Stimulated activated CD8-positive, alpha-beta memory T cell treated with anti-CD3 and anti-CD28 coated beads, Interleukin-2, amount 100 ng/mL, for 1 hour (primary cell): ENCODE measurements at places on chromosomes 7 and 10.

- no peak for DNase-seq
Observed at GRCh38 chr10:110459600-110459999, 38.1 kb upstream of the DUSP5 start.

DNA sequence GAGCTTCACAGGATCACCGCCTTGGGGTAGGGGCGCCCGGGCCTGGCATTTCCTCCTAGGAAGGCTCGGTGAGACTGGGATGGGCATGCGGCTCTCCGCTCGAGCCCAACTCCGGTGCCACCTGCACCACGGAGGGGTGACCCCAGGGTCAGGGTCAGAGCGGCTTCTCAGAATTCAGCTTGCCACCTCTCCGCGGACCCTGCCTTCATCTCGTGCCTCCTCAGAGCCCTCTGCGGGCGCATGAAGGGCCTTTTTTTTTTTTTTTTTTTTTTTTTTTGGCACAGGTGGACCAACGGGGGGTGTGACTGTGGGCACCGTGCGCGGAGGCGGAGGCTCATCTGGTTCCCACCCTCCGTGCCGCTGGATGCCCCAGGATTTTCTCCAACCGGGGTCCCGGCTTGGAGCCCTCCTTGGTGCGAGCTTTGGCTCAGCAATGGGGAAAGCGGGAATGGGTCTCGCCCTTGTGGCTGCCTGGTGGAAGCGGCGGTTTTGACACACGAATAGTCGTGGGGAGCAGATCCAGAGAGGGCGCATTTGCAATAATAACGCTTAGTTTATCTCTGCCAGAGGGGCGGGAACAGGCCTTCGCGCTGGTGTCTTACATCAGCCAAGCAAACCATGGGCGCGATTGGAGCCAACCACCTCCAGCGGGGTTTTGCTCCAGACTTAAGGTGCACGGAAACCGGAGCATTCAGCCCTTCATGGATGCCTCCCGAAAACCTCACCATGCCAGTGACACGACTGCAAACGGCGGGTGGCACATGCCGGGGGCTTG, 5.0 kb upstream of the TNRC18 start:
- DNase-seq, result no peak

DNA sequence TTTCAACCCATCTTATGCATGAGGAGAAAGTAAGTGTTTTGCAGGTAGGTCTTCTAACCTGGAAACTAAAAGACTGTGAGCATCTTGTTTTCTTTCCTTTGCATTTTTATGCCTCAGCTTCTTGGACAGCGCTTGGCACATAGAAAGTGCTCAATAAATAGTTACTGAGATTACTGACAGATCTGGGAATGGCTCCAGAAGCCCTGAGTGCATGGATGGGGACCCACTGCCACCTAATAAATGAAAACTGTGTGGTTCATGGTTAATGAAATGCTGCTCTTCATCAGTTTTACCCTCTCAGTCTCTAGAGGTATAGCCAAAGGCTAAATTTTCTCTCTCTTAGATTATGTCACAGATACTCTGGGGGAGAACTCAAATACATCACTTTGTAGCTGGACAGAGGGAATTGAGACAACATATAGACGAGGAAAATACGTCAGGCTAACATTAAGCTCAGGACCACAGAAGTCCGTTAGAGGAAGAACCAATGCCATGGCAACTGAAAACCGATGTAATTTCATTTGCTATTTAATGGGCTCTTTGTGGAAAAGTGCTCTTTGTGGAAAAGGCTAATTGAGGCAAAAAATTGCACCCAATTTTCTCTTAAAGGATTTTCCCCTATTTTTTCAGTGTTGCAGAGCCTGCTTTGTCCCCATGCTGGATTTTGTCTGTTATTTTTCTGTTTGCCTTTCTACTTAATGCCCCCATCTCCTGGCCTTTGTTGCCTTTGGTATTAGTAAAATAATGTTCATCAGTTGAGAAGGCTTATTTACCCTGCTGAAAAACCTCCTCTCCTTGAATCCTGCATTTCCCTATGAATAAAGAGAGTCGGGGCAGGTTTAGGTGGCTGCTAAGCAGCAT, 17.8 kb downstream of the ASB4 start:
- no peak for DNase-seq

DNA sequence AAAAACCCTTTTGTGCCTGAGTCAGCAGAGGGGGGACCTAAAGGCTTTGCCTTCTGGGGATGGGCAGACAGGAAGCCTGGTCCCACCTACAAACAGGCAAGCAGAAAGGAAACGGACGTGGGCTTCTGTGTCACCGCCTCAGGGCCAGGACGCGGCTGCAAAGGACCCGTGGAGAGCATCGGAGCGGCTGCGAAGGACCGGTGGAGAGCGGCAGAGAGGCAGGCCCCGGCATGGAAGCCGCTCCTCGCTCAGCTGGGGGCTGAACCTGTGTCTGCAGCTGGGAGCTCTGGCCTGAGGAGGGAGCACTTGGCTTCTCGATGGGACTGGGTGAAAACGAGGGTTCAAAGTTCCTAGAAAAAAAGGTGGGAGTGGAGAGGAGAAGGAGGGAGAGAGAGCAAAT, 125.4 kb upstream of the PPP2R2D start:
- no peak for DNase-seq

DNA sequence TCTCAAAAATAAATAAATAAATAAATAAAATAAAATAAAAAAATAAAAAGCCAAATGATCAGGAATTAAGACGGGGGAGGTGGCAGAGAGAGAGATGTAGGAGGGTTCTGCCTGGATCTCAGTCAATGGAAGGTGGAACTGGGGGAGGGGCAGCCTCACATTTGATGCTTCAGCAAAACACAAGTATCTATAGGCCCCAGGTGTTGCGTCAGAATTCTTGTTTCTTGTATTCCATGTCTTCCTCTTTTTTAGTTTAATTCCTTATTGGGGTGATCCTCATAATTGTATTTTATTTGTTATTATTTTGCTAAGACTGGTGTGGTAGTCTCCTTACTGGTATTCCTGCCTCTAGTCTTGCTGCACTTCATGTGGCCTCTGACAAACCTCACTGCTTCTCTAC, 41.4 kb upstream of the SMARCD3 start:
- no peak for DNase-seq

GRCh38 chr7:85412912-85413311, 226.1 kb upstream of the SEMA3D start:
- DNase-seq, result no peak

DNA sequence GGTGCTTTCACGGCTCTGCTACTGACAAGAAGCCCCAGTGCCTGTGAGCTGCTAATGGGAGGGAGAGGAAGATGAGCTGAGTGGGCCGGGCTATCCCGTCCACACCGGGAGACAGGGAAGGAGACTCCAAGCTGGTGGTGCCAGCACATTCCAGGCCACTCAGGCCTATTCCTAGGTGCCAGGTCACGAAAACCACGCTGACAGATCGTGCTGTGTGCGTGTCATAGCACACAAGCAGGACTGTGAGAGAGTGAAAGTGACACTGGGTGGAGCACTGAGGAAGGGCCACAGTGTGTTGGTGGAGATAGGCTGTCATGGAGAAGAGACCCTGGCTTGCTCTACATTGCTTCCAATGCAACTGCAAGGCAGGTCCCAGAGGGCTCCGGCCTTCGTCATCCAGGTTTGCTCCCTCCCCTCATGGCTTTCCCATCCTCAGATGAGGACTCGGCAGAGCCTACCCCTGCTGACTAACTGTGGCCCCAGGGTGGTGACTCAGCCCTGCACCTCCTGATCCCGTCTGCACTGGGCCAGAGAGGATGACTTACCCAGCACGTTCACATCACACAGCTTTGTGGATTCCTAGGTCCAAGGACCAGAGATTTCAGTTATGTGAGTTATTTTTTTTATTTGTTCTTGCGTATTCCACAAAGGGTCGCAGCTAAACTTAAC, 167.3 kb downstream of the EGFR start:
- DNase-seq, result no peak

GRCh38 chr7:1397491-1398327, 61.6 kb downstream of the MICALL2 start:
- no peak for DNase-seq

- DNase-seq, result no peak
Observed at GRCh38 chr10:60096761-60097513, 190.6 kb upstream of the CCDC6 start.

GRCh38 chr10:113539789-113540188, 13.1 kb upstream of the HABP2 start:
- no peak for DNase-seq

- no peak for DNase-seq
Observed at GRCh38 chr7:17771901-17772408, 168.3 kb downstream of the SNX13 start.

DNA sequence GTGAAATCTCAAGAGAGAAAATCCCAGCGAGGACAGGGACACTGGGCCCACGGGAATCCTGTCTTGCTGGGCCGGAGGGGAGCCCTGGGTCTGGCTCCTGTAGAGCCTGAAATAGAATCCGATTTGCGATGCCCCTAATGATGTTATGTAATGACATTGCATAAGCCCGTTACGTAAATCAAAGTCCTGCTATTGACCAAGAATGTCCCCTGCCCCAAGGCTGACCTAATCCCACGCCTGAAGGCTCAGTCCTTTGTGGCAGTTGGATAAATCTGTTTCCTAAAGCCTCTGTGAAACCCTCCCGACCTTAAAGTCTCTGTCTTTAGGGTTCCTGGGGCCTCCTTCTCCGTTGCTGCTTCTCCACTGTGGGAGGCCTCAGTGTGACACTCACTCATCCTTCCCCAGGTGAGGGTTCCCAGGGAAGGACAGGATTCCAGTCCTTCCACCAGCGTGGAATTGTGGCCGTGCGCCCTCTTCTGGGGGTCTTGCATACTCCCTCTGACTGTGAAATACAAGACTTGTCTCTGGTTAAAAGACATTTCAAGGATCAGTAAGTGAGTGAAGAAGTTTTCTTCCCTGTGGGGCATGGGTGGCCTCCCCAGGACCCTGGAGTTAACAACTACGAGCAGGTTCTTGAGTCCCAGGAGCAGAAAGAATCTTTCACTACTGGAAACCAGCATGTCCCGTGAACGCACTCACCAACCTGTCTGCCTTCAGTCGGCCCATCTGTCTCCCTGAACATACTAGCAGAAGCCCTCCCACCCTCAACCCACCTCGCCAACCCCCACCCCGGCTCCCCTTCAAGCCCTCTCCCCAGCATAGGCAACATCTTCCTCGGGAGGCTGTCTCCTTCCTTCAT, 19.8 kb downstream of the ZNF467 start:
- no peak for DNase-seq

DNA sequence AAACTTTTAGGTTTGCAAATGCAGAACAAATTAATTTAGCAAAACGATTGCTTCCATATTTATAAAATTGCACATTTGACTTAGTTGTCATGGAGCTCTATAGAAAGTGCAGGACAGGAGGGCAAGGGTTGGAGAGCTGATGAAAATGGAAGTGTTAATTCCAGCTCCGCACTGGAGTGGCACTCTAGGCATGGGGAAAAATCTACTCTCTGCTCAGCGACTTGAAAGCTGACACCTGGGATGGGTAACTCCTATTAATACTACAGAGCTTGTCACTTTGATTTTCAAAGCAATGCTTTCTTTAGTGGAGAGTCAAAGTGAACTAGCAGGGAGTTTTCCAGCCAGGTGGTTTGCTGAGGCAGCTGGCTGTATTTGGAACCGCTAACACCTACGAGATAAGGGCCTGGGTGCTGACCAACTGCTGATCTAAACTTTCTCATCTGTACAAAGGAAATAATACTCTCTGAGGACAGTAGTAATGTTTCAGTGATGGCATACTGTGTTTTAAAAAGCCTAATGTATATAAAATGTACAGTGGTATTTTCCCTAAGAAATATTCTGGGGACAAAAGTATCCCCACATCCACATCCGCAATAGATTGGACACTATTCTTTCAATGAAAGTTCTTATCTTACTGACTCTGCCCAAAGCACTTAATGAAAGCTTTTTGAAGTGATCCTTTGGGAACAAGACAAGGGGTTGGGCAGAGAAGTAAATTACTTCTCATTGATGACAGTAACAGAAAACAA, 444.3 kb downstream of the GPAM start:
- no peak for DNase-seq

DNA sequence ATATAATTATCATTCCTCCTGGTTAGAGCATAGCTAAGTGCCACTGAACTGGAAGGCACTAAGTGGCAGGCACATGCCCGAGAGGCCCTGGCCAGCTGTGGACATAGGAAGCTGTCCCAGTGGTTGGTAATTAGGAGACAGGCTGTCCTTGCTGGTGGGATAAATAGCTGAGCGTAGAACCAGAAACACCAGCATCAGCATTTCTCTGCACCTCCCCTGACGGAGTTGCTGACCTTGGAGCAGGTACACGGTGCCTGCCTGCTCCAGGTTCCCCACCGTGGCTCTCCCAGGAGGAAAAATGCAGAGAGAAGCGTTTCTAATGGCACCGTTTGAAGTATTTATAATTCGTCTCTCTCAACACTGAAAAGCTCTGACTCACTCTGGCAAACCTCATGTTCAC, 5.6 kb upstream of the ABLIM1 start:
- DNase-seq, result no peak

DNA sequence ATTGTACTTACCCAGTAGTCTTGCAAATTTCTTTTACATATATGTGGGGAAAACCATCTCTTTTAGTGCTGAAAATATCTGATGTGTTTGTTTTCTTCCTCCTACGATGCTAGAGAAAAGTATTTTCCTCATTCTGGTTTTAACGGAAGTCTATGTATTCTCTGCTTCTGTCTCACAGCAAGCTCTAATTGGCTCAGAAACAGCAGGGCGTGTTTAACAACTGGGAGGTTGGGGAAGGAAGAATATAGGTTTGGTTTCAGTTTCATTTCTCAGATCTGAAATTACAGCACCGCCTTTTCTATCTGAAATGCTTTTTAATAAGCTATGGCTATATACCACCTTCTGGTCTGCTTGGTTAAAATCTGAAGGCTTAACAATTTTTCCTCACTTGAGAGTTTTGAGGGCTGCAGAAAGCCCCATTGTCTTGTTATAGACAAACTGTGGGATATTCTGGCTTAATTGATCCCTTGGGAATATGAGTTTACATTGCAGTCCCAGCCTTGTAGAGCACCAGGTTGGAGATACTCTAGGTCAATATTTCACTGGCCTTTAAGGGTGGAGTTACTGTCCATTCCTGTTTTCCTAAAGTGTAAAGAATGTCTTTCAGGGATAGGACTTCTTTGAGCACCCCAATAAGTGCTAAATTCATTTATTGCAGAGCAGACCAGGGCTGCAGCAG, at the start of gene SAMD9:
Gene SAMD9, minus strand, starts transcription at position 128 of the 679 bp plus-strand sequence. CDS start 11,882 bp downstream, outside the sequence.
- DNase-seq, result peak; percentile 19

GRCh38 chr7:74299401-74299800, 10.2 kb downstream of the CLIP2 start:
- no peak for DNase-seq

- DNase-seq, result no peak
Observed at GRCh38 chr7:44380831-44381493, 55.6 kb upstream of the CAMK2B start.

DNA sequence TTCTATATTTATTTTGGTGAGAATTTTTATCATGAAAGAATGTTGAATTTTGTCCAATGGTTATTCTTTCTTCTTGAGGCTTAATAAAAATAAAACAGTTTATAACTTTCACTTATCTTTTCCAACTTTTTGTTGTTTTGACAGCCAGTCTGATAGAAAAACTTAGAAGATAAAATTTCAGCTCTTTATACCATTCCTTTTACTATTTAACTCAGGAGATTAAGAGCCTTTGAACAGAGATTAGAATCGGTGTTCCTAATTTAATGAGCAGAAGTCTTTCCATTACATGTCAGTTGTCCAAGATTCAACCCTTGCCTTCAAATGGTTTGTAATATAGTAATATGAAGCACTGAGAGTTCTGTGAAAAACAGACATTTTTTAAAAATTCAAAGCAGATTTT, 97.8 kb upstream of the SEC61G start:
- no peak for DNase-seq

- no peak for DNase-seq
Observed at GRCh38 chr7:6545398-6546126, 5.7 kb downstream of the GRID2IP start.
